ENCODE measurements at places on chromosomes 2 and 18.

DNA sequence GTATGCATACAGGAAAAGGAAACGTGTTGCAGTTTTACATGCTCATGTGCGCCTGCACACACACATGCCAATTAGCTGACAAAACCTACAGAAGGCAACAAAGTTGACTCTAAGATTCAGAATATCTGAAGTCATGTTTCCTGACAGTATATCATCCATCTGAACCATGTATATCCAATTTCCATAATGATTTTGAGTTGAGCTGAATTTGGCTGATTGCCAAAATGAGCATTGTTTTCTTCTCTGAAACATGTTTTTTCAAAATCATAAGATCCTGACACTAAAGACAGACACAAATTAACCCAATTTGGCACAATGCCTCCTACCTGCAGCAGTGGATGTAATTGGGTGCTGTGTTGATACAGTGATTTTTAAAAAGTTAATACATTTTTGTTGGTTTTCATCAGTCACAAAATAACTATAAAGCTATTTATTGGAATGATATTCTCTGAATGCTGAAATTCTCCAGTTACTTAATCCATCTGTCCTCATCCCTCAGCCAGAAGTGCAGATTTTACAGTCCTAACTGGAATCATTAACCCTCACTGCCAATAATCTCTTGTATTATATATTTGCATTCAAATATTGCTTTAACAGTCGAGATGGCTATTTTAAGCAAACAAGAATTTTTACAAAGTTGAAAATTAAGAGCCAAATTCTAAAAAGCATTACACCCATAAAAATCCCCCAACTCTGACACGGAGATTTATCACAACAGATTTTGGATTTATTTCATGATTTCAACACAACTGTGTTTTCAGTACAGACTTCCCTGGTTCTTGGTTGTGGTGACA lies 161.7 kb upstream of the LMAN1 start:
- DNase-seq, result no peak

DNA sequence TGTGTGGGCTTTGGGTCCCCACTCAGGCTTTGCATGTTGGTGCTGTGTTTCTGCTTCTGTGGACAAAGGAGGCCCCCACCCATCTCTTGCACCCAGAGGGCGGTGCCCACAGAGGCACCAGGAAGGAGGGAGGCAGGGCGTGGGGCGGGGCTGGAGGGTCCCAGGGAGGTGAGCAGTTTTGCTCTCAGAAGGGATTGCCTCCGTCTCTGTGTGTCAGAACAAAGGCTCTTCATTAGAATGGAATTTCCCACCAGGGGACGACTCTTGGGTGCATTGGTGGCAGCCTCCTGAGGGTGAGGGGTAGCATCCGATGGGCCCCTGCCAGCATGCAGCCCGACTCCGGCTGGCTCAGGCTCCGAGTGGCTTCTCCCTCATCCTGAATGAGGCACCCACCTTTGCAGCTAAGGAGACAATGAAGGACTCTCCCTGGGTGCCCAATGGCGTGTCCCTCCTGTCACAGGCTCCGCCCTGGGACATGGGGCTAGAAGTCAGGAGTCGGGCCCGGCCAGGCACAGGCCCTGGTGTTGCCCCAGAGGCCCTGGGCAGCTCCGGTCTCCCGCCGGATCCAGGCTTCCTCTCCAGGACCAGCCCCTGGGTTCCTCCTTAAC lies 7.0 kb upstream of the ERFE start:
- DNase-seq, result no peak

- DNase-seq, result no peak
Observed at GRCh38 chr2:179614121-179614520, 247.3 kb downstream of the ZNF385B start.

DNA sequence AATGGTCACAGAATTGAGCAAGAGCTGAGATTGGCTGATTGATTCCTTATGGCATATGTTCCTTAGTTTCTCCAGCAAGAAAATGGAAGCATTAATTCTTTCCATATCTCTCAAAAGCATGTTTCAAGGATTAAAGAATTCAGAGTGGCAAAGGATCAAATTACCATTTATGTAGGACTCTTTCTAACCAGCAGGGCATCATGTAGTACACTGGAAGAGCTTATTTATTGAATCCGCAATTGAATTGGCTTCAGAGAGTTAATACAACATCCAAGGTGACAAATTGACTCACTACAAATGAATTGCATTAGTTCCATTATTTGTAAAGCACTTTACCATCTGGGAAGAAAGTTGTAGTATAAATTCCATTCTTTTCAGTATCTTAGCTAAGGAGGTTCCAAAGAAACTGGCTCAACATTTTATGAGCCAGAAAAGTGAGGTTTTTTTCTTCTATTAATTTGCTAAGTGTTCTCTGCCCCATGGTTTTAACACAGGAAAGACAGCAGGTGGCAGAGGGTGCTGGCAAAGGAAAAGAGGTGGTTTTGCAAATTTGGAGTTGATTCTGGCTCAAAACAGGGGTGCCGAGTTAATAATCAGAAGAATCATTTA lies 409.9 kb downstream of the MTX2 start:
- no peak for DNase-seq

DNA sequence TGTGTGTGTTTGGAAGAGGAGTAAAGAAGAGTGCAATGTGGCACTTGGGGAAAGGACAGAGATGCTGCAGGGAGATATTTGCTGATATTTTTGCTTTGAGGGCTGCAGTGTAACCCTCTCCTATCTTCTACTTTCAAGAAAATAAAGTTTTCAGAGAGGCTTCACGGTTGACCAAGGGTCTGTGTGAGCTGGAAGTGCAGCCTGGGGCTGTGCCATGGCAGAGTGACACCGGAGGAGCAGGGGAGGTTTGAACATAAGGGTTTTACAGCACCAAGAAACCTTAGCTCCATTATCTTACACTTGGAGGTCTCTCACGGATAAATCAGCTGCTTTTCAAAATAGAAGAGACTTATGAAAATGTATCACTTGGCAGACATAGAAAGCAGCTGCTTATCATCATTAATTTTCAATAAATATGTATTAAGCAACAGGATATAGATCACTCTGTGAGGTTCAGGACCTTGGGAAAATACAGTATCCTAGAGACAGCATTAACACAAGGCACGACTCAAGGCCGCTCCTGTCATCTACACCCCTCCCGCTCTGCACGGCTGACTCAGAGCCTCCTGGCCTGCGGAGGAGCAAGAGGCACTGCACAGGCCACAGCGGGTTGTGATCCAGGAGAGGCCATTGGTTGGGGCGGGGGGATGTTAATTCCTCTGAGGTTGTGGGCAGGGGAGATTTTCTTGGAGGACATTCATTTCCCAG lies 127.8 kb downstream of the COPS8 start:
- DNase-seq, result peak; percentile 91

DNA sequence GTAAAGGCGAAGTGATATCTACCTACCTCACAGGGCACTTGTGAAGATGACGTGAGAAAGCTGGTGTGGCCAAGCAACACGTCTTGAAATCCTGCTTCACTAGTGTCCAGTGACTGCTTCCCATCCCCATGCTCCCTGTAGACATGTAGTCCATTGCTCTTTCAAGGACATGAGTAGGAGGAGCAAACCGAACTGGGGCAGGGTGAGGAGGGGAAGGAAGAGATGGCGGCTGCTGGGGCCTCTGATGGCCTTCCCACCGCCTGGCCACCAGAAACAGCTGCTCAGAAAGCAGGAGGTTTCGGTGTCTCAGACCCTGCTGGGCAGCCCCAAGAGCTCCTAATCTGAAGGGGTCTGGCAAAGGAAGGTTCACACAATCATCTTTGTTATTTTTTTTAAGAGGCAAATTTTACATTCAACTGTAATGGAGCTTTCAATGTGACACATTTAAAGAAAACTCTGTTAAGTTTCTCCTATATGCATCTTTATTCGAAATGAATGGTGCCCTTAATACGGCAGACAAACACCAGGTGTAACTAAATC lies 14.7 kb downstream of the CPLX4 start:
- DNase-seq, result no peak
